ENCODE measurements at places on chromosomes 6 and 20.

- H3K27me3 ChIP-seq: no peaks in the 10 kb centered on the region
- no peak overlapping the region for H3K4me3 ChIP-seq
Measured at GRCh38 chr6:25046942-25047341, 111.2 kb upstream of the RIPOR2 start.

DNA sequence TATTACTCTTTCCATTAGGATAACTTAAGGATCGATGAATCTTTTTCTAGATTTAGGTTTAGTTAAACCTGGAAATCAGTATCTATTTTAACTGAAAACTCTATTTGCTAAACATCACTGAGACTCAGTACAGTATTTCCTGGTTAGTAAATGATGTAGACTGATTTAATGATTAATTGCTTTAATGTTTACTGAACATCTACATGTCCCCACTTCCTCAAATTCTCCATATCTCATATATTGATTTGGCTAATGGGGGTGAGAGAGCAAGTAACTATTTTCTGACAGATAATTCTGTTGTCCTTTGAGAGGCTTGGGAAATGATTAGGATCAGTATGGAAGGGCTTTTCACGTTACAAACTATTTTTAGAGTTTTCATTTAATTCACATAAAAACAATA, 10.3 kb downstream of the MKKS start:
- H3K27ac ChIP-seq: no peak overlapping the region
- H3K36me3 ChIP-seq: peaks cover 10% of the 10 kb centered on the region
- H3K27me3 ChIP-seq: no peaks in the 10 kb centered on the region
- no peak for DNase-seq

DNA sequence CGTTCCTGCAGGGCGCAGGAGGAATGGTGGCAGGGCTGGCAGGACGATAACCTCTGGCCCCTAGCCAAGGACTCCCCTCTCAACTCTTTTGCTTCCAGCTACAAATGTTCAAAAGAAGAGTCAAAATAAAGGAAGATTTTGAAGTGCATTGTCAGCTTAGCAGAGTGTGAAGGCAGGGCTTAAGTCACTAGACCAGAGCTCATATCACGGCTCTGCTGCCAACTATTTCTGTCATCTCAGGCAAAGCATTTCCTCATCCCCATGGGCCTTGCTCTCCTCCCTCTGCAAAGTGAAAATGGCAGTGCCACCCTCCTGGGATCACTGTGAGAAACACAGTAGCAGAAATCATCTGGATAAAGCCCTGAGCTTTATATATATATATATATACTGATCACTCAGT, 36.7 kb downstream of the CFAP61 start:
- H3K4me3 ChIP-seq: peak overlapping the region; percentile 12
- no peaks in the 10 kb centered on the region for H3K27me3 ChIP-seq
- H3K36me3 ChIP-seq: no peaks in the 10 kb centered on the region
- H3K4me1 ChIP-seq: peaks cover 15% of the 10 kb centered on the region
- DNase-seq: no peak

GRCh38 chr6:35833536-35833935, 28.4 kb downstream of the LHFPL5 start:
- no peaks in the 10 kb centered on the region for H3K4me1 ChIP-seq
- H3K4me3 ChIP-seq: no peak overlapping the region
- DNase-seq: no peak
- H3K27ac ChIP-seq: no peak overlapping the region

DNA sequence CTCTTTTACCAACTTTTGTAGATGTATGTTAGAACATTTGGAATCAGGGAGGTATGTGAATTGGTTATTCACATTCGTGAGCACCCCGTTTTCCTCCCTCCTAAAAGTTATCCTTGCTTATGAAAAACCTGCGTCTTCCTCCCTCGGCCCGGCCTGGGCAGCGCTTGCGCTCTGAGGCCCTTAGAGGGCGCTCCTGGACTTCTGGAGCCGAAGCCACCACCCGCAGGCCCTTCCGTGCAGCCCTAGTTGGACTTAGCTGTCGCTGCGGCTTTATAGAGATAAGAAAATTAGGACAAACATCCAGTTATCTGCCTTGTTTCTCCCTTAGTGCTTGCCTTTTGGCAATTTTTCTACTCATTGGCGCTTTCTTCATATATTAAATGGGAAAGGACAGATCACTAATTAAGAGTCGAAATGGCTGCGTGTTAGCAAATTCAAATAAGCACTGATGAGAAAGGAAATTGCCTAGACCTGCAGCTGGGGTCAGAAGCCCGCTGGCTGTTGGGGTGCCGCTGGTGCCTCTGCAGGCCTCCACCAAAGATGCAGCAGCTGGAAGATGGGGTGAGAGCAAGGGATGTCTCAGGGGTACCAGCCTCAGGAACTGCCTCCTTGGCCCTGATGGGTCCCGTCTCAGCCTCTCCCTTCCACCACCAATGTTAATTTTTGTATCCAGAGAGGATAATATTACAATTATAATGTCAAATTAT, 5.2 kb downstream of the FNDC1 start:
- peak; percentile 71 for DNase-seq
- peaks cover 52% of the 10 kb centered on the region for H3K27me3 ChIP-seq
- H3K4me1 ChIP-seq: peaks cover 13% of the 10 kb centered on the region
- no peak overlapping the region for H3K4me3 ChIP-seq
- H3K27ac ChIP-seq: no peak overlapping the region
- H3K36me3 ChIP-seq: no peaks in the 10 kb centered on the region

DNA sequence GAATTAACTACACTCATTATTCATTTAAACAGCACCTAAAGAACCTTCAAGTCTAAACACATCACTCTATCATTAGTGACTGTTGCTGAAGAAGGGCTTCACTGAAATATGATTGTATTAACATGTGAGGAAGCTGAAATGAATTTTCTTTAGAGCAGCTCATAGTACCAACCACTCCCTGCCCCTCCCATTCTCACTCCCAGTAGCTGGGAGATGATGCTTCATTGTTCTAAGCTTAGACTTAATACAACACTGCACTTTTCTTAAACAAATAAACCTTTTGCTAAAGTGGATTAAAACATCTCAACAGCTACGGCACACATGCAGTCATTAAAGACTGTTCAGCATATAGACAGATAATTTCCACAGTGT, 63.1 kb downstream of the ATXN1 start:
- H3K27me3 ChIP-seq: no peaks in the 10 kb centered on the region
- H3K4me1 ChIP-seq: peaks cover 30% of the 10 kb centered on the region
- H3K36me3 ChIP-seq: no peaks in the 10 kb centered on the region
- DNase-seq: no peak

GRCh38 chr6:44138717-44139350, 11.5 kb downstream of the TMEM63B start:
- peaks cover 92% of the 10 kb centered on the region for H3K36me3 ChIP-seq
- H3K4me1 ChIP-seq: peaks cover 3% of the 10 kb centered on the region

- no peaks in the 10 kb centered on the region for H3K4me1 ChIP-seq
- no peaks in the 10 kb centered on the region for H3K36me3 ChIP-seq
- H3K27ac ChIP-seq: no peak overlapping the region
- no peak for DNase-seq
Measured at GRCh38 chr6:158121335-158121734, 46.7 kb downstream of the SERAC1 start.

GRCh38 chr20:35304956-35305355, 12.7 kb upstream of the FAM83C start:
- peaks cover 28% of the 10 kb centered on the region for H3K4me1 ChIP-seq
- no peak overlapping the region for H3K27ac ChIP-seq
- no peak for DNase-seq

GRCh38 chr6:144659202-144660182, 374.4 kb downstream of the UTRN start:
- H3K27me3 ChIP-seq: no peaks in the 10 kb centered on the region
- H3K4me1 ChIP-seq: peaks cover 55% of the 10 kb centered on the region
- no peak for DNase-seq
- no peaks in the 10 kb centered on the region for H3K36me3 ChIP-seq
- H3K4me3 ChIP-seq: no peak overlapping the region
- H3K27ac ChIP-seq: peak overlapping the region; percentile 64

DNA sequence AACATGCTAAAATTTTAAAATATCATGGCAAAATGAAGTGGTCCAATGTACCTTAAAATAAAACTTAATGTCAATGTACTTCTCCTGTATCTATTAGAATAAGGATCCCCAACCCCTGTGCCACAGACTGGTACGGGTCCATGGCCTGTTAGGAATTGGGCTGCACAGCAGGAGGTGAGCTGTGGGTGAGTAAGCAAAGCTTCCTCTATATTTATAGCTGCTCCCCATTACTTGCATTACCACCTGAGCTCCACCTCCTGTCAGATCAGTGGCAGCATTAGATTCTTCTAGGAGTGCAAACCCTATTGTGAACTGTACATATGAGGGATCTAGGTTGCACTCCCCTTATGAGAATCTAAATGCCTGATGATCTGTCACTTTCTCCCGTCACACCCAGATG, 86.0 kb downstream of the SLC16A10 start:
- H3K27ac ChIP-seq: no peak overlapping the region
- H3K4me1 ChIP-seq: no peaks in the 10 kb centered on the region
- no peak overlapping the region for H3K4me3 ChIP-seq
- no peak for DNase-seq
- no peaks in the 10 kb centered on the region for H3K27me3 ChIP-seq

DNA sequence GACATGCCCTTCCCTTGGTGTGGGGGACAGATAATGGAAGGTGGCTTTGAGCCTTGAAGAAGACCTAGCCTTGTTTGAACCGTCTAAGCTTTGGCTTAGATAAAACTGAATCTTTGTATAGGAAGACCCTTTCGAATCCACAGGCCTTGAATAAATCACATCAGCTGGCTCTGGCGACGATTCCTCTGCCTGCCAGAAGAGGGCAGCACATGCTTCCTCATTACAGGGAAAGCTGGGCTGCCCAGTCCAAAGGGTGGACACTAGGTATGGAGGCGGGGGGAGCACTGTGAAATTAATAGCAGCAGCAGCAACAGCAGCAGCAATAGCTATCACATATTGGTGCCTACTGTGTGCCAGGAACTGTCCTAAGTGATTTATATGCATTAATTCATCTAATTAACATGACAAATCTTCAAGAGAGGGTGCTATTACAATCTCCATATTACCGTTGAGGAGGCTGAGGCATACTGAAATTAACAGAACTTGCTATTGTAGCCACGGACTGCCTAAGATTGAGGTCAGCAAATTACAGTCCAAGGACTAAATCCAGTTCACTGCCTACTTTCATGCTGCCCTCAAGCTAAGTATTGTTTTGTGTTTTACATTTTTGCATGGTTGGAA, 85.1 kb downstream of the CLIC5 start:
- H3K4me1 ChIP-seq: peaks cover 21% of the 10 kb centered on the region
- peak; percentile 56 for DNase-seq
- H3K36me3 ChIP-seq: no peaks in the 10 kb centered on the region
- H3K4me3 ChIP-seq: no peak overlapping the region

DNA sequence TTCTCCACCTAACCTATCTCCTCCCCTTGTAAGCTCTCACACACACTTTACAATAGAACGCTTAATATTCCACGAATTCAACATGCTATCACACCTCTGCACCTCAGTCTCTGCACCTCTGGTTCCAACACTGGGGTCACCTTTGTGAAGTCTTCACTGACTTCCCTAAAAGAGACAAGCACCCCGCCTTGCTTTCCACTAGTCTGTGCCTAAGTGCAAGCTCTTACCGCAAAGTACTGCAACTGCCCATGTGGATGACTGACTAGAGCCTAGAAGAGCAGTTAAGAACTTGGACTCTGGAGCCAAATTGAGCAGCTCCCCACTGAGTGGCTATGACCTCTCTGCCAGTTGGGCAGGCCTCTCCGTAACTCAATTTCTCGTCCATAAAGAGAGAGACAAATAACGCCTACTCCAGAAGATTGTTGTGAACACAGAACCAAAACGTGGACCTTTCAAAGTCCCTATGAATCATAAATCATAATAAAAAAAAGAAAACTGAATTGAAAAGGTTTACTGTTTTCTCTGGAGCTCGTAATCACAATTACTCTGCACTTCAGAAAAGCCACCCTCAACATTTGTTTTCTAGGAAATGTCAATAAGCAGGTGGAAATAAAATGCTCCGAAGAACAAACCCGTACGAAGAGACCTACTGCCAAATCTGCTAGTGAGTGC, 1.2 kb downstream of the IFNGR1 start:
- peak overlapping the region; percentile 84 for H3K4me3 ChIP-seq
- H3K36me3 ChIP-seq: no peaks in the 10 kb centered on the region
- peaks cover 87% of the 10 kb centered on the region for H3K4me1 ChIP-seq
- H3K27ac ChIP-seq: peak overlapping the region; percentile 99
- no peaks in the 10 kb centered on the region for H3K27me3 ChIP-seq

DNA sequence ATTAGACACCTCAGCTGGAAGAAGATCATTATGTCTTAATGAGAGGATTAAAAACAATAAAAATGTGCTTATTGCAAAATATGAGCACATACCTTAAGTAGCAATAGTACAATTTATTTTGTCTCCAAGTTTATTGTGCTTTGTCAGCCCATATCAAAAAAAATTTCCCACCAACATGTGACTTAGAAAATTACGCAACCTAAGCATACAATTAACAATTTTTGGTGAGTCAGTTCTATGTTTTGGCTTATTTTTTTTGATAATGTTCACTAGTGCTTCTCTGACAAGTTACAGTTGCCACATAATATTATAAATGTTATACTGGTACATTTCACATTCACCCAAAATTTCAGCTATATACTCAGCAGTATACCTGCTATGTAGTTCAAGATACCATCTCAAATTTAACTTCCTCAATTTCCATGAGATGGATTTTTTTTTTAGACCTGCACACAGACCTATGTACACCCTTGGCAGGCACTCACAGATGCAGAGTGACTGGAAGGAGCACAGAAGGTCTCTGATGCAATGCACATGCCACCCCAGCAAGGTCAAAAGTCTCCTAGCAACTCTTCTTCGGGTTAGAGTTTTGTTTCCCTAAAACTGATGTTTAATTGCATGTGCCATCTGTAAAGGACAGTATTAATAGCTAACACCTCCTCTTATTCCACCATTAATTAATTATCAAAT, 112.4 kb downstream of the PRKN start:
- DNase-seq: no peak
- H3K36me3 ChIP-seq: no peaks in the 10 kb centered on the region
- H3K4me1 ChIP-seq: no peaks in the 10 kb centered on the region
- H3K27ac ChIP-seq: no peak overlapping the region
- H3K27me3 ChIP-seq: no peaks in the 10 kb centered on the region

DNA sequence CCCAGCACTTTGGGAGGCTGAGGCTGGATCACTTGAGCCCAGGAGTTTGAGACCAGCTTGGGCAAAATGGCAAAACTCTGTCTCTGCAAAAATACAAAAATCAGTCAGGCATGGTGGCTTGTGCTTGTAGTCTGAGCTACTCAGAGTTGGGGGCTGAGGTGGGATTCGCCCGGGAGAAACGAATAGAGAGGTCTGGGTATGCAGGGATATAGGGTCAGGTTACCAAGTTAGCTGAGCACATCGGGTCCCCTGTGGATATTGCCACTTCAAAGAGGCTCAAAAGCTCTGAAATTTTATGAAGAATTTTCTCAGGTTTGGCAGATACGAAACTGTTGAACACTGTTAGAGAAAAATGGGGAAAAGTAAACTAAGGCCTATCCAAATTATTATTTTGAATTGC, 120.9 kb upstream of the SGK1 start:
- no peak overlapping the region for H3K4me3 ChIP-seq
- H3K4me1 ChIP-seq: no peaks in the 10 kb centered on the region
- no peak for DNase-seq
- H3K36me3 ChIP-seq: no peaks in the 10 kb centered on the region
- H3K27me3 ChIP-seq: no peaks in the 10 kb centered on the region
- H3K27ac ChIP-seq: no peak overlapping the region

- H3K36me3 ChIP-seq: no peaks in the 10 kb centered on the region
- no peaks in the 10 kb centered on the region for H3K27me3 ChIP-seq
- no peaks in the 10 kb centered on the region for H3K4me1 ChIP-seq
- H3K4me3 ChIP-seq: no peak overlapping the region
Measured at GRCh38 chr6:71537717-71538116, 249.1 kb downstream of the OGFRL1 start.

Measured in heart right ventricle (tissue), 16 donors.